Kidney capillary endothelial cell (primary cell): ENCODE measurements at places on chromosomes 3 and 15.

GRCh38 chr3:195033531-195034091, 237.3 kb downstream of the XXYLT1 start:
- DNase-seq: no peak

GRCh38 chr15:57541805-57542504, 49.7 kb upstream of the MYZAP start:
- DNase-seq: peak; percentile 65

GRCh38 chr3:23640471-23641146, 165.1 kb upstream of the UBE2E1 start:
- no peak for DNase-seq

- no peak for DNase-seq
These were observed 27.4 kb upstream of the FURIN start for GRCh38 chr15:90840954-90841353.
